Sciatic nerve (tissue), 2 donors: ENCODE measurements at places on chromosomes 4 and X.
A peak's percentile ranks its signal among the peaks of the same experiment; 100 is the strongest.

DNA sequence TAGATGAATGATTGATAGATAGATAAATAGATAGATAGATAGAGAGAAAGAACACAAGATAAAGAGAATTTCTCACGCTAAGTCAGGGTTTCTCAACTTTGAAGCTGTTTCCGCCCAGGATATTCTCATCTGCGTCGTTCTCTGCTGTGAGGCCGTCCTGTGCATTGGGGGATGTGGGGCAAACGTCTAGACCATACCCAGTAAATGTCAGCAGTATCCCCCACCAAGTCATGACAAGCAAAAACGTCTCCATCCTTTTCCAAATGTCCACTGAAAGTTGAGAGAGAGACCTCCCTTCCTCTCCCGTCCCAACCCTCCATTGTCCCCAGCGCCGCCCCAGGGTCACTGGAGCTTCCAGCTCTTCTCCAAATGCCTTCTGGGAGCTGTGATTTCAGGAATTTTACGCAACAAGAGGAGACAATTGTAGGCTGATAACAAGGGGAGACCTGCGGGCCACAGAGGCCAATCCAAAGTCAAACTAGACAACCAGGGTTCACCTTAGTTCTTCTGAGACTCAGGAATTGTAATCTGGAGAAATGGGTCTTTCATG is 8.9 kb upstream of the CRLF2 start:
- DNase-seq: peak; percentile 13

DNA sequence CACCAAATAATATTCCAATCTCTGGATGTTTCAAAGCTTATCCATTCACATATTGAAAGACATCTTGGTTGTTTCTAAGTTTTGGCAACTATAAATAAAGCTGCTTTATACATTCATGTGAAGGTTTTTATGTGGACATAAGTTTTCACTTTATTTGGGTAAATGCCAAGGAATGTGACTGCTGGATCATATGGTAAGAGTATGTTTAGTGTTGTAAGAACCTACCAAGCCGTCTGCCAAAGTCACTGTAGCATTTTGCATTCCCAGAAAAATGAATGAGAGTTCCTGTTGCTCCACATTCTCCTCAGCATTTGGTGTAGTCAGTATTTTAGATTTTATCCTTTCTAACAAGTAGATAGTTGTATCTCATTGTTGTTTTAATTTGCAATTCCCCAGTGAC is 1047.7 kb downstream of the C4orf33 start:
- DNase-seq: no peak

DNA sequence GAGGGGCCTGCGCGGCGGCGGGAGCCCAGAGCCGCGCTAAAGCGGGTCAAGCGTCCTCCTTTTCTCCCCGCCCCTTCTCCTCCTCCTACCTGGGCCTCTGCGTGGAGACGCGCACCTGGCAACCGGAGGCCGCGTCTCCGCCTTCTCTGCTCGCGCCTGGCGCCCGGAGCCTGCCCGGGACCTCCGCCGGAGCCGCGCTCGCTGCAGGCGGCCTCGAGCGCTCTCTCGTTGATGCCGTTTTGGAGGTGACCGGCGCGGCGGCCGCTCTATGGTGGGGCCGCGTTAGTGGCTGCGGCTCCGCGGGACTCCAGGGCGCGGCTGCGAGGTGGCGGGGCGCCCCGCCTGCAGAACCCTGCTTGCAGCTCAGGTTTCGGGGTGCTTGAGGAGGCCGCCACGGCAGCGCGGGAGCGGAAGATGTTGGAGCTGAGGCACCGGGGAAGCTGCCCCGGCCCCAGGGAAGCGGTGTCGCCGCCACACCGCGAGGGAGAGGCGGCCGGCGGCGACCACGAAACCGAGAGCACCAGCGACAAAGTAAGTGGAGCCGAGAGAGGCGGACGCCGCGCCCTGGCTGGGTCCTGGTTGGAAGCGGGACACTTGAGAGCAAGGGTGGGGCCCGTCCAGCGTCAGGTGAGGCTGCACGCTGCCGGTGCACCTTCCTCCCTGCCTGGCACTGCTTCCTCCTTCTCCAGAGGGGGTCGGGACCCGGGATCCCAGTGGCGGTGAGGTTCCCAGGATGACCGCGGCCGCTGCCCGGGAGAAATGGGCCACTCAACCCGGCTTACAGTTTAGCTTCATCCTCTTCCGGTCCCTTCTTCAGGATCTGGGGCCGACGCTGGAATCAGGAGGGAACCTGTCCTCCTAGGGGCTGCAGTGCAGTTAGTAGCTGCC is at the start of gene CDS1:
Gene CDS1, plus strand, starts transcription at position 140 of the 888 bp plus-strand sequence. Its CDS starts 275 bp downstream, at position 415.
- peak; percentile 59 for DNase-seq

DNA sequence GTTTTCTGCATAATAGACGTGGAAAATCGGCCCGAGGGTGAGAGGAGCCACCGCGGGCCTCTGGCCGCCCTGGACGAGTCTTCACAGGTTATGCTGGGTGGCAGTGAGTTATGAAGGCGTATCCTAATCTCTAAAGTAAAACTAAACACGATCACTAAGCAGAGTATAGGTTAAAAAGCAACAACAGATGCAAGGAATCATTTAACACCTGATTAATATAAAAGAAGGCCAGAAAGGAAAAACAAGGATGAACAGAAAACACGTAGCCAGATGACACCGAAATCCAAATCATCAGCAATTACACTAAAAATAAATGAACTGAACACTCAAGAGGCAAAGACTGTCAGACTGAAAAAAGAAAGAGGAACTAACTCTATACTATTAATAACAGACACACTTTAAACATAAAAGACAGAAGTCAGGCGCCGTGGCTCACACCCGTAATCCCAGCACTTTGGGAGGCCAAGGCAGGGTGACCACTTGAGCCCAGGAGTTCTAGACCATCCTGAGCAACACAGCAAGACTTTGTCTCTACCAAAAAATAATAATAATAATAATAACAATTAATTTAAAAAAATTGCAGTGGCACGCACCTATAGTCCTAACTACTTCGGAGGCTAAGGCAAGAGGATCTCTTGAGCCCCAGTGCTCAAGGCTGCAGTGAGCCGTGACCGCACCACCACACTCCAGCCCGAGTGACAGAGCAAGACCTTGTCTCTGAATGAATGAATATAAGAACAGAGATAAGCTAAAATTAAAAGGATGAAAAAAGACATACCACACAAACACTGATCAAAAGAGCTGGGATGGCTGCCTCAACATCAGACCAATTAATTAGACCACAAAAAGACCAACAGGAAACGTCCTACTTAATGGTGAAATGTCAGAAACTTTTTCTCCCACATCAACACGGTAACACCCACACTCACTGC is 30.0 kb downstream of the CTBP1 start:
- no peak for DNase-seq

GRCh38 chrX:72305286-72306084 is at the start of gene CITED1:
TSS of gene CITED1 (minus strand) at chrX:72305914. CDS start at chrX:72302869, 3,045 bp downstream.
- DNase-seq: no peak
